A172 (cell line): ENCODE measurements at places on chromosomes 12 and 14.

- DNase-seq, result no peak
These were observed 42.8 kb downstream of the IRF2BPL start for GRCh38 chr14:76985540-76986230.

DNA sequence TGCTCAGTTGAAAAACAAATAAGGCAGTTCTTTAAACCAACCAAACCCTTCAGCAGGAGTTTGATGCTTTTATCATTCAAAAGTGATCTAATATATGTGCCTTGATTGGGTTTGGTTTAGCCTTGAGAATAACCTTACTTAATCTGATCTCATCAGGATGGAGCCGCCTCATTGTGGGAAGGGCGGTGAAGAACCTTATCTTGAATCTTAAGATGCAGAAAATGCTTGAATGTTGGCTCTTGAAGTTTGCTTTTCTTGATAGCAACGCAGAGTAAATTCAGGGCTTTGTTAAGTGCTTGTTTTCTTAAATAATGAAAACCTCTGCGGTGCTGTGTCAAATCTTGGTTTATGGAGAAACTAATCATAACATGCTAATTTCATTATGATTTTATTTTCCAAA is 138.2 kb downstream of the MON2 start:
- DNase-seq, result peak; percentile 28

GRCh38 chr14:35940291-35940690 is 114.2 kb downstream of the BRMS1L start:
- no peak for DNase-seq

DNA sequence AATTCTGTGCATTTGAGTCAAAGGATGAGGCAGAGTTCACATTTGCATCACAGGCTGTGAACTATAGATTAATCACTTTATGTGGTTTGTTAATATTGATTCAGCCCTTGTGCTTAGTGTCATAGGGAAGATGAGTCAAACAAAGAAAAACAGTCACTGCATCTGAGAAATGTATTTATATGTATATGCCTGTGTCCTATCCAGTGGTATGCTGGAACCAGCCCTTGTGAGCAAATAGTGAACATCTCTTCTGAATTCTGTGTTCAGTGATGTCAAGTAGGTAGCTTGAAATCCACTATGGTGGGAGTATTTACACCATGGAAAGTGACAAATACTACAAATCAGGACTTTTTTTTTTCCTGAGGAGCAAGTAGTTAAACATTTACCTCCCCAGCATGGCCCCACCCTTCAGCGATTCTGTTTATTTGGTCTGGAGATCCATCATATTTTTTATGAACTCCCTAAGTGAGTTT is 128.5 kb downstream of the HMGA2 start:
- no peak for DNase-seq

DNA sequence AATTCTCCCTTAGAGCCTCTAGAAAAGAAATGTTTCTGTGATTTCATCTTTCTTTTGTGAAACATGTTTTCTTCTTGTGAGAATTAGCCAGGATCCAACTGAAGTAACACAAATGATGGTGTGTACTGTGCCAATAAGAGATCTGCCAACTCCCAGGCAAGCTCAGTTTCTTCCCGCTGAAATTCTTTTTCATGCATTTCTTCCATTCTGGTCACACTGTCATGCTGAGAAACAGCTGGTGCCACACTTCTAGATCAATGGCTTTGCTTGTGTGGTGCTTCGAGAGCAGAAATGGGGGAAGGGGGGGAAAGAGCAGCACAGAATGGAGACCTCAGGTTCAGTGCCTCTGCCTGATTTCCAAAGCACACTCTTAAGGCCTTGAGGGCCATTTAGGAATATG is 41.4 kb upstream of the FGF6 start:
- DNase-seq, result no peak

GRCh38 chr12:121089031-121089812 is 43.5 kb upstream of the P2RX7 start:
- DNase-seq, result no peak

- no peak for DNase-seq
These were observed 46.7 kb upstream of the KLRD1 start for GRCh38 chr12:10260927-10261326.

GRCh38 chr12:112466835-112467234 is 48.1 kb downstream of the PTPN11 start:
- no peak for DNase-seq

DNA sequence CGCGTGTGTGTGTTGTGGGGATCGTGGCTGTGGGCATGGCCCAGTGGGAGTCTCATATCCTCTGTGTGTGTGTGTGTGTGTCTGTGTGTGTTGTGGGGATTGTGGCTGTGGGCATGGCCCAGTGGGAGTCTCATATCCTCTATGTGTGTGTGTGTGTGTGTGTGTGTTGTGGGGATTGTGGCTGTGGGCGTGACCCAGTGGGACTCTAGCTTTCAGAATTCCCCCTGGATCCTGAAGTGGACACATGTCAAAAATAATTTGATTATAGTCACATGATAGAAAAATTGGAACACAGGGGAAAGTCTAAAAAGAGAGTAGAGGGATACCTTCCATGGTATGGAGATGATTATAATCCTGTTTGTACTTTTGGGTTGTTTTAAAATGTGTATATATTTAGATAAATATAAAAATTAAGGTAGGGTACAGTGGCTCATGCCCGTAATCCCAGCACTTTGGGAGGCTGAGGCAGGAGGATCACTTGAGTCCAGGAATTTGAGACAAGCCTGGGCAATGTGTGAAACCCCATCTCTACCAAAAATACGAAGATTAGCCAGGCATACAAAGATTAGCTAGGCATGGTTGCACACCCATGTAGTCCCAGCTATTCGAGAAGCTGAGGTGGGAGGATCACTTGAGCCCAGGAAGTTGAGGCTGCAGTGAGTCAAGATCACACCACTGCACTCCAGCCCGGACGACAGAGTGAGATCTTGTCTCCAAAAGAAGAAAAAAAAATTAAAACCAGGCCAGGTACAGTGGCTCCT is 11.0 kb downstream of the PAPLN start:
- peak; percentile 45 for DNase-seq

DNA sequence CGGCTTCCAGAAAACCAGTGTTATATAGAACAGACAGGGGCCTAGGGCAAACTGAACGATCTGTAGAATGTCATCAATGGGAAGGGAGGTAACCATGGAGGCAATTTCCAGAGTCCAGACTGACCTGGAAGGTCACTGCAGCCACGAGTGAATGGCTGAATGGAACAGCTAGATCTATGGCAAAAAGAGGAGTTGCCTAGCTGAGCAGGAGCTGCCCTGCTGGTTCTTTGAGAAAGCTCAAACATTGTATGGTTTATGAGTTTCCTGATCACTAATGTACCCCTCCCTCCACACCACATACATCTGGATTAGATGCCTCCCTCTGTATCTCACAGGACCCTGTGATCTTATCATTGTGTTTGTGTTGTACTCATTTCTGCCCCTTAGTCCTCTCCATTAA is 1.0 kb upstream of the RERG start:
- no peak for DNase-seq

GRCh38 chr12:16670456-16671050 is 64.6 kb upstream of the LMO3 start:
- no peak for DNase-seq

DNA sequence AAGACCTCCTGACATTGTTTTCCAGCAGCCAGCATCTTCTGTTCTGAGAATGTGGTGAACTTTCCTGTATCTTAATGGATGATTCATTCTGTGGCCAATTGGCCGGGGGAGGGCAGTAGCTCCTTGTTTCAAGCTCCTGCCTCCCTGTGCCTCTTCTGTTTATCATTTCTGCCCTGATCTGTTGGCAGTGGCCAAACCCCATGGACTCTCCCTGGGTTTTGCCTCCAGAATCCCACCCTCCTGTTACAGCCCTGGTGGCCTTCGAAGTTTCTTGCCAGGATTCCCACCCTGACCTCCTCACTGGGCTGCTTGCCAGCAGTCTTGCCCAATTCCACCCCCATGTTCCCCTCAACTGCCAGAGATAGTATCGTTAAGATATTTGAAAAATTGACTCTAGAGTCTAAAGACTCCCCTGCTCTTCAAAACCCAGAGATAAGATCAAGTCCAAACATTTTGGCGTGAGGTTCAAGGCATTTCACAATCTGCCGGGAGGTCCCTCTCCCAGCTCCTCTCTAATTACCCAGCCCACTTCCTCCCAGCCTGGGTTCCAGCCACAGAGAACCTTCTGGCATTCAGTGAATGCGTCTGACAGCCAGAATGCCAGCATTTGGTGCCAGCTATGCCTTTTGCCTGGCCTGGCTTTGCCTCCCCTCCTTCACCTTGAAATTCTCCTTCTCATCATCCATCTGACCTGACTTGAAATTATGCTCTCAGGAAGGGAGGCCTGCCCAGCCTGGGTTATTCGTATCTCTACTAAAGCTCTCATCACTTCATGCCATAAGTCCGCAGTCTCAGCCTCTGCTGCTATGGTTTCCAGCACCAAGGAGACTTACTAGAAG is 37.7 kb upstream of the TXNRD1 start:
- peak; percentile 86 for DNase-seq

DNA sequence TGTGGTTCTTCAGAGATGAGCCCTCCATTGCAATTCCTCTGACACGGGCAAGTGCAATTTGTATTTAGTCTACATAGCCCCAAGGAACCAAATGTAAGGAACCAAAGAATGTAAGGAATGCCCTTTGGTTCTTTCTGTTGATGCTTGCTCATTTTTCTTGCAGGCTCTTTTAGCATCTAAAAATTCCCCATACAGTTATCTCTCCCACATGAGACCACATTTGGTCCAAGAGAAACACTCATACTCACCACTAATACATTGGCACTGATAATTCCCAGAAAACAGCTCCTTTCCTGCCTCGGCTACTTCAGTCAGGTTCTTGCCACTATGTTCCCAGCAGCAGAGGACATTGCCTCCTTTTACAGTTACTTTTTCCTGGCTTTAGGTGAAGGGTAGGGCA is 332.6 kb downstream of the AEBP2 start:
- DNase-seq, result peak; percentile 51

- DNase-seq, result no peak
These were observed 4.9 kb downstream of the KRT73 start for GRCh38 chr12:52613384-52614030.

- DNase-seq, result no peak
These were observed 74.5 kb downstream of the PTHLH start for GRCh38 chr12:27898022-27898421.

GRCh38 chr14:28830115-28830534 is 63.5 kb downstream of the FOXG1 start:
- DNase-seq, result no peak

- DNase-seq, result peak; percentile 16
These were observed 21.1 kb upstream of the KCNA5 start for GRCh38 chr12:5022465-5023061.

DNA sequence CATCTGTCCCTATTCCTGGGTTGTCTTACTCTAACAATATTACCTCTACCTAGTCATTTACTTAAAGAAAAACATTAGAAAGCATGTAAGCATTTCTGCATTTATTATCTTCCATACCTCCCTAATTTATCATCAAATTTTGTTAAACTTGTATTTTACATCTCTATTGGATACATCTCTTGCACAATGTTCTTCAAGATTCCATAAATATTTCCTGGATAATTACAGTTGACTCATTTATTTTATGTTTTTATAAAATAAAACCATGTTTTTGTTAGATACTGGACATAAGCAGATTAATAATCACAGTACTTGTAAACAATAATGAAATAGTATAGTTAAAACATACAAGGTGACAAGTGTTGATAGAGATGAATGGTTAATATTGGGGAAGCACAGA is 209.0 kb downstream of the TMTC3 start:
- no peak for DNase-seq

DNA sequence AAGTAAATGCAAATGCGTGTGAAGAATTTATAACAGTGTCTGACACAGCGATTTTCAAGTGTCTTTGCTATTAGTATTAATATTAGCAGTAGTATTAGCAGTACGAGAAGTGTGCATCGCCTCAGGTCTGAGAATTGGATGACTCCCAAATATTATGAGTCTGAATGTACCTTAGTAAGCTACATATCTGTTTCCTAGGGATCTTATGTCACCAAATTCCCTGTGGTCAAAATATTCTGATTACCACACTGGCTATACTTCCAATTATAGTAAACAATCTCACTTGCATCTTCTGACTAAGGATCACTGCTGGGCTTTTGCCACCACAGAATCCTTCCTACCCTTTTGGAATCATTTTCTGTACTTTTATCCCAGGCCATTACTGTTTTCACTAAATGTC is 396.0 kb upstream of the MIS18BP1 start:
- no peak for DNase-seq

- no peak for DNase-seq
These were observed 160.0 kb upstream of the SOX5 start for GRCh38 chr12:24109381-24110039.

DNA sequence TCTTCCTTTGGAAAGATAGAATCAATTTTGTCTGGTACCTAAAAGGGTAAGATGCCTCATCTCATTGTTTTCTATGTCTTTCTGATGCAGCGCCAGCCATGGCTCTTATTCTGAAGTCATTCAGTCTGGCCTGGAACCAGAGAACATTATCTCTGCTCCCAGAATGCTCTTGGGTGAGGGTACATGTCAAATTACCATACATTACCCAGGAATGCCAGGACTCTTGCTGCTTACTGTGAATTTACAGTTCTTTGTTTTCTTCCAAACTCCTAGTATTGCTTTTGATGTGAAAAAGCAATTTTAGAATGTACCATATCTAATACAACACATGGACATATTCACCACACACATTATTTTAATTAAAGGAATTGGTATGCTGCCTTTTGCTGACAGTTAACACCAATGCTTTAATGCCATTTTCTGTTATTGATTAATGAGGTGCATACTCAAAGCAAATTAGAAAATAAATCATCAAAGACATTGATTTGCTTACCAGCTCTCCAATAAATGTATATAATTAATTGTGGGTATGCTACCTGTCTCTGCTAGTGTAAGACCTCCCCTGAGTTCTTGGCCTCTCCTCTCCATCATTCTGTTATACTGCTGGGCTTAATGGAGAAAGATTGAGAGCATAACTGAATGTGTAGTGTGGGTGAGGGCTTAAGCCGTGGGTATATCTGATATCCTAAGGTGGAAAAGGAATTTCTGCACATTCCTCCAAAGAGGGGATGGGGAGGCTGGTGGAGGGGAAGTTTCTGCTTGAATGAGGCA is 337.7 kb downstream of the C12orf75 start:
- DNase-seq, result no peak

DNA sequence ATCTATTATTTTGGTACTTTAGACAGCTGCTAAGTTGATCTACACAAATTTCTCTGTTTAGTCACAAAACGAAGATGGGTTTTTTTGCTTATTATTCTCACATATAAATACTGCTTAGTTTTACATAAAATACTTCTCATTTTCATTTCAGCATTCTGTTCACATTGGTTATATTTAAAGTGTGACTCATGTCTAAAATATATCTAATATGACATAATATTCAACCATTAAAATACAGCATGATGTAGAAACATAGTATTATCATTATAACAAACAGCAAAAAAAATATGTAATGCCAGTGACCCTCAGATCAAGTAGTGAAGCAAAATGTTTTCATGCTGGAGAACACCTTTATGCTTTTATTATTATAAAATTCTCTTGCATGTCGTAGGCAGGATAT is 63.7 kb downstream of the SH2B3 start:
- DNase-seq, result no peak

GRCh38 chr14:33335366-33335765 is 396.7 kb downstream of the NPAS3 start:
- DNase-seq, result peak; percentile 39
